Inflammatory macrophage treated with lipopolysaccharide for 4 hours (primary cell): ENCODE measurements at places on chromosomes 11 and 22.

- DNase-seq: no peak
Measured at GRCh38 chr11:113562576-113562975, 87.4 kb upstream of the DRD2 start.

DNA sequence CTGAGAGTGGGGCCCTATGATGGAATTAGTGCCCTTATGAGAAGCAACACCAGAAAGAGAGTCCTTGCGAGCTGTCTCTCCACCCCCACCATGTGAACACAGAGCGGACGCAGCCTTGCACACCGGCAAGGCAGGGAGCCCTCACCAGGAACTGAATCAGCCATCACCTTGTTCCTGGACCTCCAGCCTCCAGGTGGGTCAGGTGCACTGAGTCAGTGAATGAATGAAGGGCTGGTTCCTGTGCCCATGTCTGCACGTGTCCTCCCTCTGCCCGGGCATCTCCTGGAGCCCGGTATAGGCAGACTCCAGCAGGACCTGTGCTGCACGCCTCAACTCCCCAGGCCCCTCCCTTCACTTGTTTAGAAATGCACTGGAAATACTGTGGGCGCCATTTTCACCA, 54.9 kb downstream of the LINC01488 start:
- DNase-seq: no peak

GRCh38 chr11:36243641-36244040, 45.6 kb downstream of the COMMD9 start:
- no peak for DNase-seq

DNA sequence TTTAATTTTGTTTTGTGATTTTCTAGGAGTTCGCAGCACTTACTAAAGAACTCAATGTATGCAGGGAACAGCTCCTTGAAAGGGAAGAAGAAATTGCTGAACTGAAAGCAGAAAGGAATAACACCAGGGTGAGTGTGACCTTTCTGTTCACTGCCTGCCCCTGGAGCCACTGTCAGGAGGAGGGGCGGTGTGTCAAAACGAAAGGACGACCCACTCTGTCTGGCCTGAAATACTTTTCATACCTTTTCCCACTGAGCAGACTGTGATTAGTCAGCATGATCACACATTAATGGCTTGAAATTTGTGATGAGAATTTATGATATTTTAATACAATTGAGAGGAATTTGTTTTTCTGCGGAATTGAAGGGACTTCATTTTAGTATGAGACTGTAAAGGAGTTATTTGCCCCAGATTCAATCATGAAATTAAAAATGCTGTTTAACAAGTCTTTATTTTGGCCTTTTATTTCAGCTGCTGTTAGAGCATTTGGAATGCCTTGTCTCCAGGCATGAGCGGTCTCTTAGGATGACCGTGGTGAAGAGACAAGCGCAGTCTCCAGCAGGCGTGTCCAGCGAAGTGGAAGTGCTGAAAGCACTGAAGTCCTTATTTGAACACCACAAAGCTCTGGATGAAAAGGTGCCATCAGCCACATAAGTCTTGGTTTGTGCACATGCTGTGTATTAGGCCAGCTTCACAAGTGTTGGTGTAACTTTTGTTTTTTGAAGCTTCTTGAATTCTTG, 54.1 kb downstream of the PPFIA1 start:
- peak; percentile 88 for DNase-seq

DNA sequence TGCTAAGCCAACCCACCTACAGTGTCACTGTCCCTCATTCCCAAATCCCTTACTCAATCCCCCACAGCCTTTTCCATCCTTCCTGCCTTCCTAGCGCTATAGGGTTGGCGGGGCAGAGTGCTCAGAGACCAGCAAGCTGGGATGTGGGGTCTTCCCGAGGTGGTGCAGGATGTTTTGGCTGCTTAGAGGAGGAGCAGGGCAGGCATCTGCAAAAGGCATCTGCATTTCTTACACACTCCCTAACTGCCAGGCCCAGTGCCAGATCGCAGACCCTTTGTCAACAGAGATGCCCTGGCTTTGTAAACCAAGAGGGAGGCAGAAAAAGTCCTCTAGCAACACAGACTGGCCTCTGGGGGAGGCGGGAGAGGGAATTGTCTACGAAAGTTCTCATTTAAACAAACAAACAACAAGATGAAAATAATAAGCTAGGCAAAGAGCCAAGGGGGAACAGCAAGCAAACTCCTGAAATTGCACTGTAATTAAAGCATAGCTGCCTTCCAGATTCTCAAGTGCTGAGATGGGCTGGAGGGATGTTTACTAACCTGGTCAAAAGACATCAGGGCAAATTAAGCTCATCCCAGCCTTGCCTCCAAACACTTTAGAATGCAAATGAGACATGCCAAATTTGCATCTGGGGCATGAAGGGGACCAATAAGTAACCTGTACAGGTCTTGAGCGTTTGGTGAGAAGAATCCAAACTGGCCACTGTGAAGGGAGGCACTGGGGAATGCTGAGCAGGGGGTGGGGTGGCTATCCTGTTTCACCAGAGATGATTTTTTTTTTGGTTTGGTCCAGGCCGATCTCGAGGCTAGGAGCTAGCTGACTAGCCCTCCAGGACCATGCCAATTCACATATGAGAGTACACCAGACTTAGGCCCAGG, 38.1 kb upstream of the ADA2 start:
- no peak for DNase-seq

DNA sequence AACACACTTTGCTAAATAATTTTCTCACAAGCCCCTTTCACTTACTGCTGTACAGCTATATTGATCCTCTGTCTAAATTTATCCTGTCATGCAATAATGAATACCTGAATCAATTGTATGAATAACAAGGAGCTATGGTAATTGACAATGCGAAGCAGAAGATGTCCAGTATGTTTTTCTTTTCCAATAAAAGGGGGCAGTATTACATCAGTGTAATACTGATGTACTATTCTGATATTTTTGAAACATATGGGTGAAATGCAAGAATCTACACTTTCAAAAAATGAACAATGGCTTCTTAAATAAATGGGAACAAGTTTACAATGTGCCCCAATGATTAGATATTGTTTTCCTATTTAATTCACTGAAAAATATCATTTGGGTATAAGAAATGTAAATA, 315.1 kb downstream of the SOX6 start:
- DNase-seq: no peak

DNA sequence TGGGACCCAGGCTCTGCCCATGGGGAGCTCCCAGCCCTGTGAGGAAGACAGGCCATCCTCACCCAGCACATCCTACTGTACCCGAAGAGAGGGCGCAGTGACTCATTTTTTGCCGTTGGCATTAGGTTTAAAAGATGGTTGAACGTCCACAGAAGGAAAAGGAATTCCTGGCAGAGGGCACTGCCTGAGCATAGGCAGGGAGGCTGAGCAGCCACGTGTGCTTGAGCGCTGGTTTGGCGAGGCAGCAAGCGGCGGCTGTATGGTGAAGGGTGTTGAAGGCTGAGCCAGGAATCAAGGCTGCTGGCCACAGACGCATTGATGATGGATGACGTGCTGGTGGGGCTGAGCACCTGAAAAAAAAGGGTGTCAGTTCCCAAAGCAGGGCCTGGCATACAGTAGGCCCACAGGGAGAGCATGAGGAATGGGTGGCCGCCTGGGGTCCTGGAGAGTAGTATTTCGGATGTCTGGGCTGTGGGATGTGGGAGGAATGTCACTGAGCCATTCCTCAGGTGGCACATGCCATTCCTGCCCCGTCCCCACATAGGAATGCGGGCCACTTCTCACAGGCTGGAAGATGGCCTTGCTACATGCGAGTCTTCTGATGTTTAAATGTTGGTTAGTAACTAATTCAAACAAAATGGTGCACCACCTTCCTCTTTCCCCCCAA, 112.5 kb downstream of the KIAA1671 start:
- DNase-seq: no peak

- DNase-seq: no peak
Measured at GRCh38 chr22:49689858-49690257, 137.8 kb downstream of the BRD1 start.

DNA sequence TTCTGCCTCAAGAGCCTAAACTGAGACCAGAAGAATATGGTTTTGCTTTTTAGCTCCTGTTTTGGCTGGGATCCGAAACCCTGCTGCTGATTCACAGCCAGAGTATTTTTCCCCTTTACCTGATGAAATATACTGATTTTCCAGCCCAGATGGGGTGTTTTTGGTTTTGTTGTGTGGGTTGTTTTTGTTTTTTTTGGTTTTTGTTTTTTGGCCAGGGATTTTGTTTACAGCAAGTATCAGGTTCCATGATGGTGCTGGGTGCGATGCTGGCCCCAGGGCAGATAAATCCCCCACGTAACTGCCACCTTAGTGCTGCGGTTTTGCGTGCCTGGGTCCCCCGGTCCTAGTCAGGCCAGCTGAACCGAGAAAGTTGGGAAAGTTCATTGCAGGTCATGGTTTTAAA, 103.7 kb downstream of the ZBTB16 start:
- DNase-seq: no peak

- DNase-seq: no peak
Measured at GRCh38 chr11:119414734-119415133, 8.2 kb downstream of the THY1 start.

DNA sequence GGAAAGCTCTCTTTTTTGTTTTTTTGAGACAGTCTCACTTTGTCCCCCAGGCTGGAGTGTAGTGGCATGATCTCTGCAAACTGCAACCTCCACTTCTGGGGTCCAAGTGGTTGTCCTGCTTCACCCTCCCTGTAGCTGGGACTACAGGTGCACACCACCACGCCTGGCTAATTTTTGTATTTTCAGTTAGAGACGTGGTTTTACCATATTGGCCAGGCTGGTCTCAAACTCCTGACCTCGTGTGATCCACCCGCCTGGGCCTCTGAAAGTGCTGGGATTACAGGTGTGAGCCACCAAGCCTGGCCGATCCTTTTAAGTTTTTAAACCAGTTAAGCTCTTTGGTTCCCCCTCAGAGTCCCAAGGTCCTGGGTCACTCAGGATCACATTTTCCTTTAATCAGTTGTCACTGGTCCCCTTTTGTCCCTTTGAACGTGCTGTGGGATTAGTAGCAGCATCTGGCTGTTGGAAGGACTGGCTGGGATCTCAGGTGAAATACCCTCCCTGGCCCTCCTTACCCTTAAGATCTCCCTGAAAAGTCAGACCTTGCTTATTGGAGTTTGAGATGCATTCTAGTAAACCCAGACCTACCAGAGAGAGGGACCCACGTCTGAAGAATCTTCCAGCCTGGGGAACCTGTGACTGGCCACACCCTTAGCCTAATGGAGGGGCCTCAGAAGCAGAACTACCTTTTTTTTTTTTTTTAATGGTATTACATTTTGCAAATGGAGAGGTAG, 8.1 kb downstream of the MALAT1 start:
- DNase-seq: no peak

DNA sequence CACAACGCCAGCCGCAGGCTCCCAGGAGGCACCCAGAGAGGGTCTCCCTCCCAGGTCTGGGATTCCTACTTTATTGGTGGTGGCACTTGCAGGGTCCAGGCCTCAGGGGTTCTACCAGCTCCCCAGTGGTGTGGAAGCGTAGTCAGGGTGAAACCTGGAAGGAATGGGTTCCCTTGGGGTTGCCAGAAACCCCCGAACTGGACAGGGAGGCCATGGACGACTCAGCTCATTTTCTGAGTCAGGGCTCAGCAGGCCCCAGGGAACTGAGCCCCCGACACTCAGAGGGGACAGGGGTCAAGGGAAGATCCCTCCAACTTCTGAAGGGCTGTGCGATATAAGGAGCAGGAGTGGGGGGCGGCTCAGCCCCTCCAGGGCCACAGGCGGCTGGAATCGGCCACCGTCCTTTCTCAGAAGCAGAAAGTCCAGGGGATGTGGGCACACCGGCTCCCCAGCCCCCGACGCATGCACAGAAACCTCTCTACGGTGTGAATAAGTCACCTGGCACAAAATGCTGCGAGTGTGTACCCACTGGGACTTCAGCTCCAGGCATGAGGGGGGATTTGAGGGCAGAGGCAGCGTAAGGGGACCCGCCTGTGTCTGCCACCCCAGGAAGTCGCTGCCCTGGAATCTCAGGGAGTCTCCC, 25.1 kb downstream of the MRGPRG start:
- DNase-seq: no peak

DNA sequence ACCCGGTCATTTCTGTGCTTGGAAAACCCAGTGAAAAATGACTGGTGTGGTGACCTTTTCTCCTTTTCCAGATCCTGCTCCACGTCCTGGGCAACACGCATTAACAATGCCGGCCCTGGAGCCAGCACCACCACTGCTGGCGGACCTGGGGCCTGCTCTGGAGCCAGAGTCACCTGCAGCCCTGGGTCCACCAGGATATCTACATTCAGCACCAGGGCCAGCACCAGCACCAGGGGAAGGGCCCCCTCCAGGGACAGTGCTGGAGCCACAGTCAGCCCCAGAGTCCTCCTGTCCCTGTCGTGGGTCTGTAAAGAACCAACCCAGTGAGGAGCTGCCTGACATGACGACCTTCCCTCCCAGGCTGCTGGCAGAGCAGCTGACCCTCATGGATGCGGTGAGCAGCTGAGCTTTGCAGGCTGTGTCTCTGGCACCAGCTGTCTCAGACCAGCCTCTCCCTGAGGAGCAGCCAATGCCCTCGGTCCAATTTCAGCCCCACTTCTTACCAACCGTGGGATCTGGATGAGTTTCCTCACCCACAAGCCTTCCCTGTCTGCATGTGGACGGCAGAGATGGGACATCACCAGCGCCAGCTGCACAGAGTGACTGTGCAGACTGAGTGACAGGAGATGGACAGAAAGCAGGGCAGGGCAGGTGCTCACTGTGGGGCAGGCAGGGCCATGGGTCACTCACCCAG, 1.9 kb downstream of the RGL4 start:
- no peak for DNase-seq

DNA sequence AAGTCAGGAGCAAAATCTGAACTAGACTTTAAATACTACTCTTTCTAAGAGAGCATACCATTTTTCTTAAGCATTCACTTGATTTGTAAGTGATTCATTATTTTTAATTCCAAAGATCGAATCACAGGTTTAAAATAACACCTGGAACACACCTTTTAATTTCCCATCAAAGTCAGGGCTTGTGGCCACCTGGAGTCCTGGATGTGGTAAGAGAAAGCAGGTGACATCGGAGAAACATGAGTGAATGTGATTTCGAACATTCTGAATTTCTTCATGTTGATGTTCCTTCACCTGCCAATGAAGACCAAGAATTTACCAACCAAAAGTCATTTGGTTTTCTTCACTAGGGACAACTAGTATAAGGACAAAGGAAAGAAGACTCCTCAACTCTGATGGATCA, 28.0 kb downstream of the ATL3 start:
- DNase-seq: no peak

DNA sequence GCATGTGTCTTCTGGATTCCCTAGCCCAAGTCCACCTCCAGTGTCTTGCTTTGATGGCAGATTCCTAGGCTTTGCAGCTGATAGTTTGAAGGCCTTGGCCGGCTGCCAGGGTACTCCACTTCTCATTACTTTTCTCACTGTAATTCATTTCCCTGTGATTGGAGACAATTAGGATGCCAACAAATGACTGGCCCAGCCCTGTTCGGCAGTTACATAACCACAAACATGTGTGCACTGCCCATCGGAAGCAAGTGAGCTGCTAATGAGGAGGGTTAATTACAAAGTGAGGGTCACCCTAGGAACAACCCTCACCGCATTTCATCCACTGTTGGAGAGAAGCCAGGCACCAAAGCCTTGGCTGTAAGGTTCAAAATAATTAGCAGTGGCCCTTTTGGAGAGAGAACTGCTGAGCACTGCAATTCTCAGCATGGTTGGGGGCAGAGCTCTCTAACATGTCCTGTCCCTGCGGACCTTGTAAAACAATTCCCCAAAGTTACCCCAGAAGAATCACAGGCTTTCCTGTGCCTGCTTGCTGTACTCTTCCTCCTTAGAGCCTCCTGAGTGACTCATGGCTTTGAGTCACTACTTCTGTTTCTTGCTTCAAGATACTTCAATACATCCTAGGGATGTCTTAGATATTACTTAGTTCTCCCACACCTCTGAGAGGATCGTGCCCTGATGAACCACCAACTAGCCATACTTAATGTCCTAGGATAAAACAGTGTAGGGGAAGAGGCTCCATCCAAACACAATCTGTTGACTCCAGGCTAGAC, 109.7 kb upstream of the GALNT18 start:
- DNase-seq: peak; percentile 1
